ENCODE measurements at places on chromosomes 11 and 22. TPM values are rescaled to one million over a fixed set of nuclear protein-coding genes. Genes with fewer than 3 reads are reported as not detected.

Gene SMPD1
- 35.1 TPM for polyA plus RNA-seq

Gene SLC22A6
- polyA plus RNA-seq = 38.0 TPM

Gene OR8G1
- not detected for polyA plus RNA-seq

Gene MB
- 0.21 TPM for polyA plus RNA-seq

Gene LDLRAD3
- polyA plus RNA-seq = 21.9 TPM

Gene OR51B2
- not detected for polyA plus RNA-seq

Gene LGR4
- polyA plus RNA-seq = 160 TPM

Gene TMPRSS5
- 2.0 TPM for polyA plus RNA-seq

DNA sequence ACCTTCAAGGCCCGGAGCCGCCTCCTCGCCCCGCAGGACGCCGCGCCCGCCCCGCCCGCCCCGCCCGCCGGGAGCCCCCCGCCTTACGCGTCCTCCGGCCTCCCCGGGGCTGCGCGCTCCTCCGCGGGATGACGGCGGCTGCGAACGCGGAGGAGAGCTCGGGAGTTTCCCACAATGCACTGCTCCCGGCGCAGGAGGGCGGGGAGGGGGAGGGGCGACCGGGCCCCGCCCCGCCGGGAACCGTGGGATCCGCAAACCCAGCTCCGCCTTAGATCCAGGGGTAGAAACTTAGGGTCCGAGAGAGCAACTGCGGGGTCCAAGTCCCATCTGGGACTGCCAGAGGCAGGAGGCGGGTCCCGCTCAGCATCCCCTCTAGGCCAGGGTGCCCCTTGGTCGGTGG lies at the start of gene CEND1:
CEND1 (minus strand) TSS at position 148 of the 400 bp plus-strand sequence. CDS start 1,514 bp downstream, outside the sequence.
- no peak for DNase-seq

- peak; percentile 78 for DNase-seq
These were observed 576 bp downstream of the TMEM258 start for GRCh38 chr11:61791737-61792309.

DNA sequence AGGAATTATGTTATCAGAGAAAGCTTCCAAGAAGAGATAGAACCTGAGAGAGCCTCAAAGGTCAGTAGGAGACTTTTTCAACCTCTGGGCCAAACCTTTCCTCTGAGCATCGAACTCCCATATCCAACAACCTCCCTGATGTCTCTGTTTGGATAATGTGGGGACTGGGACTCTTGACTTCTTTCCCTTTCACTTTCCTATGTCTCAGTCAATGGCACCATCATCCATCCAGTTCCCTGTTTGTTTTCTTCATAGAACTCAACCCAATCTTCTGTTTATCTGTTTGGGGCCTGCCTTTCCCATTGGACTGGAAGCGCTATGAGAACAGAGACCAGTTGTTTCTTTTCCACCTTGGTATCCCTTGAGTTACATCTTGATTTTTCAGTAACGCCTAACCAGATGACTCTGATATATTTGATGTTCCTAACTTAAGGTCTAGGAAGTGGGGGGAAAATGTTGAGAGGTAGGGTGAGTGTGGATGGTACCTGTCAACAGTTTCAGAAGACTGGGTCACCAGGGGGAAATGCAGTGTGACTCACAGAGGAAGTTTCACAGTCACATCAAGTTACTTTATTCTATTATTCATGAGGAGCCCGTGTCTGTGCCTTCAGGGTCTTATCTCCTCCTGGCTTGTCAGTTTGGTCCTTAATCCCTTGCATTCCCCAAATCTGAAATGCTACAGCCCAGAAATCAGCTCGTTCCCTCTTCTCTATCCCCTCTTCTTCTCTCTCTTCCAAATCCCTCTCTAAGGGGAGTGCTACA lies 4.5 kb upstream of the KCNE3 start:
- no peak for DNase-seq

DNA sequence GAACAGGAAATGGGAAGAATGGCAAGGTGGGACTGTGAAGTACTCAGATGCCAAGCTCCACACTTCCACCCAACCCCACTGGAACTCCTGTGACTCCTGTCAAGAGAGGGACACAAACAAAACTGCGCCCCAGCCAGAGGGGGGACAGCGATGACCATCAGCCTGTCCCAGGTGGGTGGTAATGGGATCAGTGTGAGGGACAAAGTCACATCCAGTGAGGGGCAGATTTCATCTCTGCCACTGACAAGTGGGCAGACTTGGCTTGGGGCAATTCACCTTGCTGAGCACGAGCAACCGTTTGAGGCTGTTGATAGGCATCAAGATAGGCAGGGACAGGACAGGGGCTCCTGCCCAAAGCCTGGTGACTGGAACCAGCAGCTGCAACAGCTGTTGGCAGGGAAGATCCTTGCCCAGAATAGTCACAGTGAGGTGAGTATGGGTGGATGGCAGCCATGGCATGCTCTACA lies 105.4 kb upstream of the PITPNB start:
- no peak for DNase-seq

DNA sequence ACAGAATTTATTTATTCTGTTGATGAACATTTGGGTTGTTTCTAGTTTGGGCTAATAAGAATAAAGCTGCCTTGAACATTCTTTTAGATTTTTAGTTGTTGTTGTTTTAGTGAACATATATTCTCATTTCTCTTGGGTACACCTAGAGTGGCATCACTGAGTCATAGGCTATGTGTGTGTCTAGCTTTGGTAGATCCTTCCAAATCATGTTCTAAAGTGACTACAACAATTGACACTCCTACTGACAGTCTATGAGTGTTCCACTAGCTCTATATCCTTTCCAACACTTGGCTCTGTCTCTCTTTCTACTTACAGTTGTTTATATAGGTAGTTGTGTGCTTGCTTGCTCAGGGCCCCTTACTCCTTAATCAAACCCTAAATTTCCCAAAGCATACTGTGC lies 346.0 kb upstream of the NCAM1 start:
- DNase-seq = no peak

- no peak for DNase-seq
These were observed 55.8 kb upstream of the TREH start for GRCh38 chr11:118735203-118735602.

DNA sequence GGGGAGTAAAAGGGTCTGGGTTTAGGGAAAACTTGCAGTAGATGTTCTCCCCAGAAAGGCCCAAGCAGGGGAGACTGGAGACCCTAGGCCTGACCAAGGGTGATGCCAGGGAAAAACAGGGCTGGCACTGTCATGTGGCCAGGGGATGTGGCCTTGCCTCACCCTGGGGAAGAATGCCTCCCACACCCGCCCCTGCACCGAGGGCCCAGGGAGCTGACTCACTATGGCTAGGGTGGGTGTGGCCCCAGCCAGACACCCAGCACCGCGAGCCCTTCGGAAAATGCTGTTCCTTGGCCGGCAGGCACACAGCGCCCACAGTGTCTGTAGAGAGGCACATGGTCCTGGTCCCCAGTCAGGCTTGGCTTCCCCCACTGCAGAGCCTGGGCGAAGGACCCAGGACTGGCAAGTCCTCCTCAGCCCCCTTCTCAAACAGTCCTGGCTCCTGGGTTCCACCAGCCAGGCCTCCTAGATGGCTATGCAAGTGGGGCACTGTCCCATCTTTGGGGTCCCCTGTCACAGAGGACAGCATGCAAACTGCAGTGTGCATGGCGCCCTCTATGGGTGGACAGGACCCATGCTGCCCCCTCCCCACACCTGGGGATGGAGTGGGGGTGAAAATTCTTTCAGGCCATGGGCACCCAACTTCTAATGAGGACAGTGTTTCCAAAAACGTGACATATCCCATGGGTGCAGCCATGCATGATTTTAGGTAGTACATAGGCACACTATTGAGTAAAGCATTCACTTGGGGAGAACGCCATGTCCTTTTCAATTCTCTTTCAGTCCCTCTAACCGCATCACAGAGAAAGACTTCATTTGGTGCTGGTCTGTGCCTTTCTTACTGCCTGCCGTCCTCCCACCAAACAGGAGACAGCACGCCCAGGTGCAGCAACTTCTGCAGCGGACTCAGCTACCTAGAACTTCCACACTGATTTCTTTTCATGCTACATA lies 15.2 kb downstream of the TMPRSS5 start:
- DNase-seq = no peak

GRCh38 chr11:69501891-69502860 lies 20.7 kb downstream of the LINC01488 start:
- DNase-seq = no peak

GRCh38 chr22:49079743-49080500 lies 747.8 kb downstream of the BRD1 start:
- no peak for DNase-seq

- DNase-seq = no peak
These were observed 44.2 kb upstream of the TH start for GRCh38 chr11:2215561-2216399.

GRCh38 chr22:26168939-26169314 lies 335 bp upstream of the SEZ6L start:
- DNase-seq = no peak

GRCh38 chr11:75426720-75427086 lies 6.3 kb downstream of the KLHL35 start:
- no peak for DNase-seq

DNA sequence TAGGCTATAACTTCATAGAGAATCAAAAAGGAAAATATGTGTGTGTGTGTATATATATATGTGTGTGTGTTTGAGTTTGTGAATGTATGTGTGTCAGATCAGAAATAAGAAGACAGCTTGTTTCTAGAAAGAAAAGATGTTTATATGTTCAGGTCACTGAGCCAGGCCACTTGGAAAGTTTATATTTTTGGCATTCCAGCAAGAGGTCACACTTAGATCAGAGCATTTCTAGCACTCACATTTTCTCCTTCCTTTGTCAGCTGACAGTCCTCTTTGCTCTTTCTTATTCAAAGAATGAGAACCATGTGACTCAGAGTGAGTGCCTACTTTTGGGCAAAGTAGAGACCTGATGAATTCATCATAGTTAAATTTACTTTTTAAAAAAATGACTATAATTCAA lies 22.9 kb downstream of the RAB38 start:
- DNase-seq = no peak

DNA sequence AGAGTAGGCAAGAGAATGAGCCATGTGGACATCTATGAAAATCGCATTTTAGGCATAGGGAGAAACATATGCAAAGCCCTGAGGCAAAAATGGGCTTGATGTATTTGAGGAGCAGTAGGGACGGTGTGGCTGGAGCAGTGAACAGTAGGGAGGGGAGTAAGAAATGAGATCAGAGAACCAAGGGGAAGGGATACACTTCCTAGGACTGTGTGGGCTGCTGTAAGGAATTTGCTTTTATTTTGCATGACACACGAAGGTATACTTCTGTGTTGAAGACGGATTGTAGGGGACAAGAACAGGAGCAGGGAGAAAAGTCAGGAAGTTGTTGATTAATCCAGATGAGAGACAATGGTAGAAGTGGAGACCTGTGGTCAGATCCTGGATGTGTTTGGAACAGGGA lies 572.1 kb downstream of the JRKL start:
- no peak for DNase-seq

DNA sequence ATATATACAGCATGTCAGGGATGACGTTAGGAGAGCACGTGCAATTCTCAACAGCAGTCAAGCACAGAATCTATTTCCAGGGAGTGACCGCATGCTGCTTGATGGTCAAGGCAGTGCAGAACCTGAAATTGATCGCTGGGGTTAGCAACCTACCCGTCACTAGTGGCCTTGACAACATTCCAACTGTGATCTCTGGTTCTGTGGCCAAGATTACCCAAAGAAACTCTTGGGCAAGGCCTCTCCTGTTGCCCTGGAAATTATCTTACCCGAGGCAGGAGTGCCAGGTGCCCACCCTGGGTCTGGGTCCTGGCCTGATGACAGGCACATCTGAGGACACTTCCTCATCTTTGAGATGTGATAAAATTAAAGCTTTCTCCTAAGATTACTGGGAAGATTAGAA lies 2.2 kb downstream of the TM7SF2 start:
- DNase-seq = no peak

DNA sequence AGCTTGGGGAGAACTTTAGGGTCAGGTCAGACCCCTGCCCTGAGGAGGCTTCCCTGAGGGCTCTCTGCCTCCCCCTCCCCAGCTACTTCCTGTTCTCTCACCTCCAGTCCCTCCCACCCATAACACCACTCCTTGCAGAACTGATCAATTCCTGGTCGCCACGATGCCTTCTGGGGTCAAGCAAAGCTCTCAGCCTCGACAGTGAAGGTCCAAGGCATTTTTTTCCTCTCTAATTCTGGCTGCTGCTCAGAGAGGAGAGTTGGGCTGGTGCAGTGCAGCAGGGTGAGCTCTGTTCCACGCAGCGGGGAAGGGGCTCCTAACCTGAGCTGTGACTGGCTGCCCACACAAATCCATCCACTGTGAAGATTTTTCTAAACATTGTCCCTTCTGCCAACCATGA lies 628.4 kb downstream of the BRD1 start:
- no peak for DNase-seq

DNA sequence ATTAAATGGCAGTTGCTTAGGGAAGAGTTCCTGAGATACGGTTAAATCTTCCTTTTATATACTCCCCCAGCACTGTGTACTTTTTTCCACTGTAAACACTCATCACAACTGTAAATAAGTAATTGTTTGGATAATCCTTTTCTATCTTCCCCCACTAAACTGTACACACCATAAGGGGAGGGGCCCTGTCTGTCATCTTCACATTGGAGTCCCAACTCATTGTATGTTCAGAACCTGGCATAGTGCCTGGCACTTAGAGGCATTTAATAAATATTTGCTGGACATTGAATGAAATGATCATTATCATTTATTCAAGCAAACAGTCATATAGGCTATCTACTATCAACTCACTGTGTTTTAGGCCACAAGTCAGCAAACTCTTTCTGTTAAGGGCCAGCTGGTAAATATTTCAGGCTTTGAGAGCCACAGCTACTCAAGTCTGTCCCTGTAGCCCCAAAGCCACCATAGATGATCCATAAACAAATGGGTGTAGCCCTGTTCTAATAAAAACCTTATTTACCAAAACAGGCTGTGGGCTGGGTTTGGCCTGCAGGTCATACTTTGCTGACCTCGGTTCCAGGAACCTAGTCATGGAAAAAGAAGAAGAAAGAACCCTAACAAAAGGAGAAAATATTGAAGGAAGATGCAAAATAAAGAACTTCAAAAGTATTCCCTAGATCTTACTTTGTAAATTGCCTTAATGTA lies 70.0 kb downstream of the AMOTL1 start:
- DNase-seq = no peak
